ENCODE measurements at places on chromosomes 12 and 14.

GRCh38 chr12:77590306-77590705 is 240.4 kb upstream of the NAV3 start:
- no peaks in the 10 kb centered on the region for H3K27me3 ChIP-seq
- H3K4me3 ChIP-seq: no peak overlapping the region
- no peak overlapping the region for H3K27ac ChIP-seq
- no peaks in the 10 kb centered on the region for H3K36me3 ChIP-seq
- DNase-seq: no peak

- peaks cover 11% of the 10 kb centered on the region for H3K36me3 ChIP-seq
- H3K4me1 ChIP-seq: peaks cover 54% of the 10 kb centered on the region
- no peak overlapping the region for H3K4me3 ChIP-seq
- DNase-seq: no peak
- peaks cover 3% of the 10 kb centered on the region for H3K27me3 ChIP-seq
- H3K27ac ChIP-seq: no peak overlapping the region
These were observed 23.0 kb downstream of the MNAT1 start for GRCh38 chr14:60757567-60758002.

- H3K4me3 ChIP-seq: no peak overlapping the region
- no peak overlapping the region for H3K27ac ChIP-seq
- peaks cover 78% of the 10 kb centered on the region for H3K27me3 ChIP-seq
These were observed 7.8 kb downstream of the BHLHE41 start for GRCh38 chr12:26116829-26117715.

DNA sequence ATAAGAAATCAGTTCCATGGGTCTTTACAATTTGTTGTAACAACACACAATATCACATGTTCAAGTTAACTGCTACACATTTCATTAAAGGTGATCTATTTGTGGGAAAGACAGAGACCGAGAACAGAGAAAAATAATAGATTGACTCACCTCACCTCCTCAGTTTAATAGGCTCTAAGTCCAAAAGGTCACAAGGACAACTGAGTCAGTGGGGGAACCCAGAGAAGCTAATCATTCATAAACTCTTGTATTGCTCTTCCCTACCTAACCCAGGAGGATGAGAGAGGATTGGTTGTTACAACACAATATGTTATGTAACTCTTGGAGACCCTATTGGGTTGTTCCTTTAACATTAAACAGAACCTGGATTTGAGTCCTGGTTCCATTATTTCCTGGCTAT is 72.2 kb upstream of the CRY1 start:
- DNase-seq: no peak
- no peaks in the 10 kb centered on the region for H3K4me1 ChIP-seq
- no peak overlapping the region for H3K27ac ChIP-seq
- no peaks in the 10 kb centered on the region for H3K36me3 ChIP-seq
- peaks cover 26% of the 10 kb centered on the region for H3K27me3 ChIP-seq
- no peak overlapping the region for H3K4me3 ChIP-seq

GRCh38 chr12:95908573-95908972 is 33.8 kb downstream of the CCDC38 start:
- no peak overlapping the region for H3K27ac ChIP-seq
- H3K4me3 ChIP-seq: no peak overlapping the region
- no peaks in the 10 kb centered on the region for H3K36me3 ChIP-seq

- peaks cover 16% of the 10 kb centered on the region for H3K36me3 ChIP-seq
- H3K27ac ChIP-seq: no peak overlapping the region
- H3K4me3 ChIP-seq: no peak overlapping the region
- H3K27me3 ChIP-seq: no peaks in the 10 kb centered on the region
- peaks cover 2% of the 10 kb centered on the region for H3K4me1 ChIP-seq
These were observed 193.4 kb downstream of the ERC1 start for GRCh38 chr12:1184402-1184801.

- no peak for DNase-seq
- no peak overlapping the region for H3K4me3 ChIP-seq
- no peaks in the 10 kb centered on the region for H3K4me1 ChIP-seq
- no peak overlapping the region for H3K27ac ChIP-seq
- no peaks in the 10 kb centered on the region for H3K36me3 ChIP-seq
- H3K27me3 ChIP-seq: peaks cover 4% of the 10 kb centered on the region
These were observed 377.3 kb downstream of the EMP1 start for GRCh38 chr12:13573698-13574321.

GRCh38 chr12:32031109-32031508 is 71.9 kb downstream of the RESF1 start:
- no peak for DNase-seq
- H3K27me3 ChIP-seq: no peaks in the 10 kb centered on the region
- H3K4me1 ChIP-seq: peaks cover 12% of the 10 kb centered on the region
- H3K4me3 ChIP-seq: no peak overlapping the region
- no peaks in the 10 kb centered on the region for H3K36me3 ChIP-seq

- H3K27me3 ChIP-seq: peaks cover 39% of the 10 kb centered on the region
- peak; percentile 58 for DNase-seq
- H3K4me3 ChIP-seq: peak overlapping the region; percentile 86
- no peaks in the 10 kb centered on the region for H3K36me3 ChIP-seq
These were observed 547 bp upstream of the PYGL start for GRCh38 chr14:50944647-50945413.

DNA sequence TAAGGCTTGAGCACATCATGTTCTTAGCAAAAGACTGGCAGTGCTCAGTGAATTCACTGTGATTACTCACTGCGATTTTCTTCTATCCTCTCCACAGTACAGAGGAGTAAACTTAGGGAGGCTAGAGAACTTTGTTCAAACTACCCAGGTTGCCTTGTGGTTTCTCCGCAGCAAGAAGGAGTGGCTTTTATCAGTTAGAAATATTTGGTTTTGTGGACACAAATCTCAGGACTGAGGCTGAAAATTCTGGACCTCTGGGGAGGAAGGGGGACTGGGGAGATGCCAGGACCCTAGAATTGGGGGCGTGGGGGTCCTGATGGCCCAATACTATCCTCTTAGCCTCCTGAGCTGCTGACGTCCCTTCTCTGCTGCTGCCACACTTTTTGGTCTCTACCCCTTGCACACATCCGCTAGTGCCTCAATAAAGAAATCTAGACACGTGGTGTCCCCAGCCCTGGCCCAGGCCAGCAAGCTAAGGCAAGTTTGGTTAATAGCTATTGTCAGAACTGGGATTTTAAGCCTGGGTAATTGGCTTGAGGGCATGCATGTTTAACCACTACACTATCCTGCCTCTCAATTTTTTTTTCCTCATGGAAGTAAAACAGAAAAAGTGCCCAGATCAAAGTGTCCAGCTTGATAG is 842 bp downstream of the OAS2 start:
- H3K4me3 ChIP-seq: peak overlapping the region; percentile 91
- peak overlapping the region; percentile 99 for H3K27ac ChIP-seq
- H3K36me3 ChIP-seq: peaks cover 58% of the 10 kb centered on the region
- H3K27me3 ChIP-seq: no peaks in the 10 kb centered on the region
- DNase-seq: peak; percentile 84

- H3K27ac ChIP-seq: no peak overlapping the region
- H3K4me1 ChIP-seq: peaks cover 3% of the 10 kb centered on the region
- H3K27me3 ChIP-seq: peaks cover 14% of the 10 kb centered on the region
- DNase-seq: no peak
These were observed 121.8 kb downstream of the TBC1D30 start for GRCh38 chr12:64946132-64946829.

GRCh38 chr14:71339650-71340415 is 432.6 kb downstream of the PCNX1 start:
- peaks cover 15% of the 10 kb centered on the region for H3K4me1 ChIP-seq
- peaks cover 42% of the 10 kb centered on the region for H3K36me3 ChIP-seq
- H3K27me3 ChIP-seq: no peaks in the 10 kb centered on the region
- no peak overlapping the region for H3K4me3 ChIP-seq
- no peak for DNase-seq
- no peak overlapping the region for H3K27ac ChIP-seq

- H3K36me3 ChIP-seq: no peaks in the 10 kb centered on the region
- H3K27me3 ChIP-seq: no peaks in the 10 kb centered on the region
- H3K4me3 ChIP-seq: no peak overlapping the region
These were observed 265.5 kb downstream of the ATP23 start for GRCh38 chr12:58206876-58207275.

GRCh38 chr12:131425112-131426075 is 285.5 kb upstream of the SFSWAP start:
- H3K27me3 ChIP-seq: no peaks in the 10 kb centered on the region
- no peak for DNase-seq
- no peaks in the 10 kb centered on the region for H3K36me3 ChIP-seq
- no peak overlapping the region for H3K27ac ChIP-seq
- no peaks in the 10 kb centered on the region for H3K4me1 ChIP-seq

GRCh38 chr14:65834812-65835211 is 422.3 kb downstream of the FUT8 start:
- H3K4me1 ChIP-seq: peaks cover 50% of the 10 kb centered on the region
- H3K36me3 ChIP-seq: no peaks in the 10 kb centered on the region
- no peak overlapping the region for H3K27ac ChIP-seq
- DNase-seq: no peak
- H3K4me3 ChIP-seq: no peak overlapping the region

DNA sequence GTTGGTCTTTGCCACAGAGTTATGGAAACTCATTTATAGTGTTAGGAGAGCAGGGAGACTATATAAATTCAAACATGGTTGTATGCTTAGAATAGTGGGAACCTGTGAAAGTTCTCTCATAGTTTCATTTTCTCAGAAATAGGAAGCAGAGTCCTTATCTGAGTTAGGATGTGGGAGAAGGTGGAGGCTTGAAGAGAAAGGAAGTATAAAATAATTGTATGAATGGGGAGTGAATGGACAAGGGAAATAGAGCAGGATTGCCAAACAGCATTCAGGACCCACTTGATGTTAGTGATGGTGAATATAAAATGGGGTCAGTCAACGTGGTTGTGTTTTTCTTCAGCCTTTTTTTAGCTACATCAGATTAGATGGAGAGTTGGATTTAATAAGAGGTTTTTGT is 34.0 kb upstream of the TPH2 start:
- no peaks in the 10 kb centered on the region for H3K27me3 ChIP-seq
- H3K4me3 ChIP-seq: no peak overlapping the region
- peak overlapping the region; percentile 1 for H3K27ac ChIP-seq
- H3K4me1 ChIP-seq: peaks cover 15% of the 10 kb centered on the region
- H3K36me3 ChIP-seq: peaks cover 77% of the 10 kb centered on the region

DNA sequence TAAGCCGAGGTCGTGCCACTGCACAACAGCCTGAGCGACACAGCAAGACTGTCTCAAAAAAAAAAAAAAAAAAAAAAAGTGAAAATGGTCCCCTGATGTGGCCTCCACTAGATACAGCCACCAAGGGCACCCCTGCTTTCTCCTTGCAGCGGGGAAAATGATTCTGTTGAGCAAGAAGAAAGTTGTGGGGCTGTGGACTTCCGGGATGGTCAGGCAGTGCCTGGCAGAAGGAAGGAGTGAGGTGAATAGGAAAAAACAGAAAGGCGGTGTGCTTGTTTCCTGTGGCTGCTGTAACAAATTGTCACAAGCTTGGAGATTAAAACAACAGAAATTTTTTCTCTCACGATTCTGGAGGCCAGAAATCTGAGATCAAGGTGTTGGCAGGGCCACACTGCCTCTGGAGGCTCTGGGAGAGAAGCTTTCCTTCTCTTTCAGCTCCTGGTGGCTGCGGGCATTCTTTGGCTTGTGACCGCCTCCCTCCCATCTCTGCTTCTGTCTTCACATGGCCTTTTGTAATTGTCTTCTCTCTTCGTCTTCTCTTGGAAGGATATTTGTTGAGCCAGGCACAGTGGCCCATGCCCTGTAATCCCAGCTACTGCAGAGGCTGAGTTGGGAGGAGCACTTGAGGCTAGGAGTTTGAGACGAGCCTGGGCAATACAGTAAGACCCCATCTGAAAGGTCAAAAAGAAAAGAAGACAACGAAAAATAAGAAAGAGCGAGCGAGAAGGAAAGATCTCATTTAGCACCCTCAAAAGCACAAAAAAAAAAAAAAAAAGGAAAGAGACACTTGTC is 116.6 kb upstream of the MED13L start:
- no peak overlapping the region for H3K27ac ChIP-seq
- DNase-seq: no peak
- H3K4me3 ChIP-seq: no peak overlapping the region
- H3K27me3 ChIP-seq: peaks cover 9% of the 10 kb centered on the region

GRCh38 chr12:38399711-38400206 is 83.2 kb downstream of the ALG10B start:
- DNase-seq: no peak
- no peaks in the 10 kb centered on the region for H3K27me3 ChIP-seq
- no peaks in the 10 kb centered on the region for H3K36me3 ChIP-seq
- H3K27ac ChIP-seq: no peak overlapping the region

GRCh38 chr14:79475887-79476532 is 735.3 kb downstream of the DIO2 start:
- H3K27ac ChIP-seq: no peak overlapping the region
- no peak overlapping the region for H3K4me3 ChIP-seq
- H3K4me1 ChIP-seq: no peaks in the 10 kb centered on the region
- H3K27me3 ChIP-seq: no peaks in the 10 kb centered on the region
- DNase-seq: no peak

DNA sequence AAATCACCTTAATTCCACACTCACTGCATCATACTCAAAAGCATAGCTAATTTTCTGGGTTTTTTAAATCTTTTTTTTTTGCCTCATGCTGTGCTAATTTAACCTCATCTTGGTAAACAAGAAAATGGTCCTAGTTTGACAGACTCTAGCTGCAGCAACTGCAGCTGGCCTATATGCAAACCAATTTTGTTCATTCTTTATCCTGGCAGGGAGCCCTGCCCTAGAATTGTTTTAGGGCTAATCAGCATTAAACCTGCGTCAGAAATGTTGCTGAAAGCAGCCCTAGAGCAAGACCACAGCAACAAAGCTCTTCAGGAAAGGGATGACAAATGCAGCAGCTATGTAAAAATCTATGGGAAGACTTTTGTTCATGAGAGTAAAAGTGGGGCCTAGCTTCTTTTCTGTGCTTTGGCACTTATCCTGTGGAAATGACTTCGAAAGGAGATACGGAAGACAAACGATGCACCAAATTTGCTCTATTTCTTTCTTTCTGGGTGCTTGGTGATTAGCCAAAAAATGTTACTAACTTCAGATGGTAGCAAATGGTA is 72.2 kb downstream of the DENND5B start:
- H3K27me3 ChIP-seq: peaks cover 5% of the 10 kb centered on the region
- no peak overlapping the region for H3K27ac ChIP-seq
- H3K36me3 ChIP-seq: no peaks in the 10 kb centered on the region
- DNase-seq: peak; percentile 20

DNA sequence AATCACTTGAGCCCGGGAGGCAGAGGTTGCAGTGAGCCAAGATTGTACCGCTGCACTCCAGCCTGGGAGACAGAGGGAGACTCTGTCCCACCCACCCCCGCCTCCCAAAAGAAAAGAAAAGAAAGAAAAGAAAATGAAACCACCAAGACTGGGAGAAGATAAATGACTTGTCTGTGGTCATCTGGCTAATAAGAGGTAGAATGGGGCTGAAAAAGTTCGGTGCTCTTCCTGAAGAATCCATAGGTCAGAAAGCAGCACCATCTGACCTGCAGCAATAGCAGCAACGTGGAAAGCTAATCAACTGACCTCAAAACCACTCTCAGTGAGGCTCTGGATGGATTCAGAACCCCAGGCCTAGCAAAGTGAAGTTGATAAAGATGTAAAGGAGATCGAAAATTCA is 25.2 kb downstream of the SSH1 start:
- peaks cover 54% of the 10 kb centered on the region for H3K36me3 ChIP-seq
- DNase-seq: no peak
- peak overlapping the region; percentile 62 for H3K27ac ChIP-seq
- H3K4me1 ChIP-seq: peaks cover 47% of the 10 kb centered on the region

- peaks cover 31% of the 10 kb centered on the region for H3K36me3 ChIP-seq
- H3K27me3 ChIP-seq: peaks cover 5% of the 10 kb centered on the region
- peak overlapping the region; percentile 99 for H3K27ac ChIP-seq
- H3K4me1 ChIP-seq: peaks cover 48% of the 10 kb centered on the region
These were observed 1.4 kb downstream of the BCL11B start for GRCh38 chr14:99270458-99271220.

Data from activated CD4-positive, alpha-beta T cell treated with anti-CD3 and anti-CD28 coated beads, Interleukin-2, amount 10 ng/mL, durations not matched to agents 24 days and 14 days (primary cell).